ENCODE measurements at places on chromosomes 2 and 18.

DNA sequence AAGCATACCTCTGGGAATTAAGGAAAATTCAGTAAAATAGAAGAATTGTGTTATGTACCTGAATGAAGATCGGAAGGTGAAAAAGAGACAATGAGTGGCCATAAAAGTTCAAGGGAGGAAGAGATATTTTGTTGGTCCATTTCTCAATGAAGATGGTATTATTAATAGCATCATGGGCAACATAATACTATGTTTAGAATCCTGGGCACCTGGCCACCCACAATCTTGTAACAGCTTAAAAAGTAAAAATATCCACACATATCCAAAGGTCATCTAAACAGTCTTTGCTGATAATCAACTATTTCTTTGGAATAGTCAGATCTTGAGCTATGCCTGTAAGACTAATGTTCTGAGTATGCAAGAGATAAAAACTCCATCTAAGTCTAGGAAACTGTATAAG, 73.7 kb downstream of the XIRP2 start:
- DNase-seq: no peak

- DNase-seq: no peak
Measured at GRCh38 chr2:186201371-186201770, 284.7 kb upstream of the ZC3H15 start.

GRCh38 chr2:10538224-10538894, 90.2 kb upstream of the ODC1 start:
- no peak for DNase-seq

DNA sequence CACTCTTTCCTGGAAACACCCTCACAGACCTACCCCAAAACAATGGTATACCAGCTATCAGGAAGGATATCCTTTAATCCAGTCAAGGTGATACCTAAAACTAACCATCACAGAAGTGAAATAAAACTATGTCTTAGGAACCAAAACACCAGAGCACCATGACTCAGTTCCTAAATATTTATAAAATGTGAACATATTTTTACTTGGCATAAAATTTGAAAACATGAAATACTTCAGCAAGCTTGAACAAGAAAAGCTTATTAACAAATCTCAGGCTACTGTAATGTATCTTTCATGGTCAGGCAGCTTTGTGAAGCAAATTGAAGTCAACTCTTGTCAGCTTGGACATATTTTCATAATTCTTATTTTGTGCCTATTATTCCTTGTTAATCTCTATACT, 440.8 kb upstream of the CDH20 start:
- no peak for DNase-seq

DNA sequence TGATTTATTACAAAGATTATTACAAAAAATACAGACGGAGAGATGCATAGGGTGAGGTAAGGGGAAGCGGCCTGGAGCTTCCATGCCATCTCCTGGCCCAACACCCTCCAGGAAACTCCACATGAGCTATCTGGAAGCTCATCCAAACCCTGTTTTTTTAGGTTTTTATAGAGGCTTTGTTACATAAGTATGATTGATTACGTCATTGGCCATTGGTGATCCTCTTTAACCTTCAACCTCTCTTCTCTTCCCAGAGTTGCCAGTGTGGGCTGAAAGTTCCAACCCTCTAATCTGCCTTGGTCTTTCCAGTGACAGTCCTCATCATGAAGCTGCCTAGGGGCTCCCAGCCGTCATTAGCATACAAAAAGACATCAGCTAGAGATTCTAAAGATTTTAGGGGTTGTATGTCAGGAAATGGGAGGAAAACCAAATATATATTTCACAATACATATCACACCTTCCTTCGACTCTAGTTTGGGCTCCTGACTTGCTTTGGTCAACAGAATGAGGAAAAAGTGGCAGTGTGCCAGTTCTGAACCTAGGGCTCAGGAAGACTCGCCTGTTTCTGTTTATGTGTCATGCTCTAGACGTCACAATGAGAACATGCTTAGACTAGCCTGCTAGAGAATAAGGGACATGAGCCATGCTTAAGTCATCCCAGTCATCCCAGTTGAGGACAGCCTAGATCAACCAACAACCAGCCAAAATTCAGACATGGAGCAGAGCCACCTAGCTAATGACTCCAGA, 54.1 kb downstream of the ETAA1 start:
- DNase-seq: no peak

- DNase-seq: no peak
Measured at GRCh38 chr18:23690505-23691068, 1.3 kb downstream of the LAMA3 start.

DNA sequence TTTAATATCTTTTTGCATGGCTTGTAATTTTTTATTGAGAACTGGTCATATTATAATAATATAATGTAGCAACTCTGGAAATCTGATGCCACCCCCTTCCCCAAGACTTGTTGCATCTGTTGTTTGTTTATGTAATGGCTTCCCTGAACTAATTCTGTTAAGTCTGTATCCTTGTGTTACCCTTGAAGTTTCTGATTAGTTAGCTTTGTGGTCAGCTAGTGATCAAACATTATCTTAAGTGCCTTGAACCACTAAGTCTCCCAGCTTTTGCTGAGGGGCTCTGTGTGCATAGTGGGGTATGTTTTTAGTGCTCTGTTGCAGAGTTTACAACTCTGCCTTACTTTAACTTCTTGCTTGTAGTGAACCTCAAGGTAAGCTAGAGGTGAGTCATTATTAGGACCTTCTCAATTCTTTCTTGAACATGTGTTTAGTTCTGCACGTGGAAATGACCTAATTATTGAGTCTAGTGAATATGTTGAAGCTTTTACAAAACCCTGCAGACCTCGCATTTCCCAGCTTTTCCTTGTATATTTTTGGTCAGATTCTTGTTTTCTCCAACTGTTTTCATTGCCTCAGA, 24.8 kb downstream of the SMCHD1 start:
- DNase-seq: no peak

GRCh38 chr2:215881582-215881981, 131.8 kb downstream of the MREG start:
- DNase-seq: no peak

GRCh38 chr18:58350526-58350925, 278.4 kb downstream of the ALPK2 start:
- no peak for DNase-seq

GRCh38 chr2:61537277-61537949, 743 bp downstream of the XPO1 start:
- DNase-seq: peak; percentile 20

DNA sequence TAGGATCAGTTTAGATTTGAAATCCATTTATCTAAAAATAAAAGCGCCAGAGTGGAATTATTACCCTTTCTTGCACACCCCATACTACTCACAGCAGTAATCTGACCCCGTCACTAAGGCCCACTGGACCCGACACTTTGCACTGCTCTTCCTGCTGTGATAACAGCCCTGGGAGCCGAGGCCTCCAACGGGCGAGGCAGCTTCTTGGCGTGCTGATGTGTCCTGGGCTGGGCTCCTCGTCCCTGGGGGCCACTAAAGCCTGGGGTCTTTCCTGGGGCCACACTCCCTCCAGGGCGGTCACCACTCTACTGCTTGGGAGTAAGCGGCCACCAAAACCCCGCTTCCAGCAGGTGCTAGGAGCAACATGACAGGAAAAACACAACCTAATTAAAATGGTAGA, 61.7 kb downstream of the ZAP70 start:
- DNase-seq: no peak

- no peak for DNase-seq
Measured at GRCh38 chr2:42926434-42927333, 134.3 kb upstream of the HAAO start.

DNA sequence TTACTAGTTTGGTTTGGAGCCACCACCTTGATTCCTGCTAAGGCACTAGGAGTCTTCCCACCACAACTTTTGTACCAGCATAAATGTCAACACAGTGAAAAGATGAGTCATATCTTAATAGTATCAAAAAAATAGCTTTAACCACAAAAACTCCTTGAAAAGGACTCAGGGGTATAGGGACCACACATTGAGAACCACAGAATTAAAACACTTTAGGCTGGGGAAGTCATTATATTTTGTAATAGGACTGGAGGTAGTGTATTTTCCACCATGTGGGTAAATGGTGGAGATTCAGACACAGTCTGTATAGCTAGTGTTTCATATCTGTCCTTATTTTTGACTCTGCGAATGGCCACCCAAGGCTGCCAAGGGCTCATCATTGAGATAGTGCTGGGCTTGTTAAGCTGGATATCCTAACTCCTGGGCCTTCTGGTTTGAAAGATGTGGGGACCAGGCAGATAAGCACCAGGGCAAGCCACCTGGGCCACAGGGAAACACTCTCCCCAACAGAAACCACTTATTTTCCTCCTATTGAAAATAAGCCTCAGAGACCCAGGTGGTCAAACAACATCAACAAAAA, 19.1 kb upstream of the FHL2 start:
- no peak for DNase-seq

- no peak for DNase-seq
Measured at GRCh38 chr18:22348521-22349316, 69.0 kb downstream of the CTAGE1 start.

GRCh38 chr2:237122214-237122666, 36.6 kb downstream of the COPS8 start:
- peak; percentile 55 for DNase-seq

DNA sequence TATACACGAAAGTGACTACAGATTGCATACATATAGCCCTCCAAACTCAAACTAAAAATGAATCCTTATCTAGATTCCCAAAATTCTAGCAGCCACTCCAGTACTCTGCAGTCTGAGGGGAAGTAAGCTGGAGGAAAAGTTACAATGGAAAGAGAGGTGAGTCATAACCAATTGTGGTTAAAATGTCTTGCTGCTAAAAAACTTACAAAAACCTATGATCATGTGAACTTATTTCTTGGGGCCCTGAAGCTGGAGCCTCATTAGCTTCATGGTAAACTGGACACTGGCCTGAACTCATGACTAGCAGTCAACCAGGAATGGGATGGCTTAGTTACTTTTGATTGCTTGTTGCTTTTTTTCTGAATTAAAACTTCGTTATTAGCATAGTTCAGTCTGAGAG, 175.9 kb downstream of the SLC4A3 start:
- DNase-seq: no peak

GRCh38 chr18:77648411-77648810, 398.8 kb downstream of the GALR1 start:
- no peak for DNase-seq

- no peak for DNase-seq
Measured at GRCh38 chr2:132951008-132951714, 281.2 kb upstream of the LYPD1 start.

- no peak for DNase-seq
Measured at GRCh38 chr18:58412844-58413666, 215.8 kb downstream of the ALPK2 start.

DNA sequence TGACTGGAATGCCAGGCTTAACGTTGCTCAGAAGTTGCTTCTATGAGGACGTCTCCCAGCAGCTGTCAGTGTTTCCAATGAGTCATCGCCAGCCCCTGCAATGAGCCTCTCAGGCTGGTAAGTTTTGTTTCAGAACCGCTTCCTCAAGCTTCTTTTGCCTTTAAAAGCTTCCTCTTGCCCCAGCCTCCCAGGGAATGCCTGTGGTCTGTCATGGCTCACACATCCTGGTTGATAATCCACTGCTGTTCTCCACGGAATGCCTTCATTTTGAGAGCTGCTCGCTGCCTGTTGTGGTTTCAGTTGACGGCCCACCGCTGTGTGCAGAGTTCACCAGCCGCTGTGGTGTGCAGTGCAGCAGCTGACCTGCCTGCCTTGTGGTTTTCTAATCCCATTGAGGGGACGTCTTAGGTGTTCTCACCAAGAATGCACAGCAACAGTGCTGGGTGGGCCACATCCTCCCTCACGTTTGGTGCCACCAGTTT, 96.4 kb downstream of the RTP5 start:
- DNase-seq: peak; percentile 73

DNA sequence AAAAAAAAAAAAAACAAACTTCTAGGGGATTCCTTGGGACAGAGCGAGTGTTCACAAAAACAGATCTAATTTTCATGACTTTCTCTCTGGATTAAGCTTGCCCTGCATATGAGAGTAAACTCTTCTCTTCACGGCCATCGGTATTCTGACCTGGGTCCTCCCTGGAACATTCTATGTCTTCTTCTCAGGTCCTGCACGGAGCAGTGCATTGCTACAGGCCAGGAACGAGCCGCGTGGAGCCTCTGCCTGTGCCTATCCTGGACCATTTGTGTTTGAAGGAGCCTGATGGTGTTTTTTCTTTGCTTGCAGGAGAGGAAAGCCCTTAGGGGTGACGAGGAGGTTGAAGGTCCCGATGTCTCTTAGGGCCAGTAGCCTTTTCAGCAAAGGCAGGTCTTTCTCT, 1.8 kb upstream of the OXER1 start:
- no peak for DNase-seq

DNA sequence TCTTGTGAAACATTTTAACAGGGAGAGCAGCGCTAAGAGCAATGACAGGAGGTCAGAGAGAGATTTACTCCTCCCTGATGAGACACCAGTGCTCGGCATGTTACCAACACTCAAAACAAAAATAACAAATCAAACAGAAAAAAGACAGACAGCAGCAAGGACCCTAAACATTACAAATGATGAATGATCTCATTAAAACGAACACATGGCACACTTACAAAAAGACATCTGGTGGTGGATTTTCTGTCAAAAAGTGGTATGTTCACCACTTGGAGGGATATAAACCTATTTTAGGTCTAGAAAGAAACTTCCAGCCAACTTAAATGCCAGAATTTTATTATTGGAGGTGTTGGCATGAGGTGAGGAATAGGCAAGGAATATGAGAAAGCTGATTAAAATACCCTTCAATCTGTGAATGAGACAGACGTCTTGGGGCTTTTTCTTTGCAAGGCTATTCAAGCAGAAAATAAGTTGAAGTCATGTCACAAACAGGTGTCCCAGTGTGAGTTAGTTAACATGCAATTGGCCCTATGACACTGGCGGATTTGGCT, 112.8 kb downstream of the PRELID3A start:
- no peak for DNase-seq

- DNase-seq: no peak
Measured at GRCh38 chr2:65075605-65076344, 19.6 kb downstream of the CEP68 start.

GRCh38 chr2:241460631-241461030, 47.8 kb downstream of the STK25 start:
- DNase-seq: no peak

GRCh38 chr2:219400562-219400961, 12.8 kb upstream of the DNPEP start:
- no peak for DNase-seq

GRCh38 chr18:13279181-13280069, 60.9 kb downstream of the LDLRAD4 start:
- DNase-seq: no peak

Measured in stimulated activated CD4-positive, alpha-beta T cell treated with anti-CD3 and anti-CD28 coated beads, Interleukin-4, amount 100 ng/mL, for 48 hours (primary cell).